ENCODE measurements at places on chromosomes 6 and 20.
A peak's percentile ranks its signal among the peaks of the same experiment; 100 is the strongest.

DNA sequence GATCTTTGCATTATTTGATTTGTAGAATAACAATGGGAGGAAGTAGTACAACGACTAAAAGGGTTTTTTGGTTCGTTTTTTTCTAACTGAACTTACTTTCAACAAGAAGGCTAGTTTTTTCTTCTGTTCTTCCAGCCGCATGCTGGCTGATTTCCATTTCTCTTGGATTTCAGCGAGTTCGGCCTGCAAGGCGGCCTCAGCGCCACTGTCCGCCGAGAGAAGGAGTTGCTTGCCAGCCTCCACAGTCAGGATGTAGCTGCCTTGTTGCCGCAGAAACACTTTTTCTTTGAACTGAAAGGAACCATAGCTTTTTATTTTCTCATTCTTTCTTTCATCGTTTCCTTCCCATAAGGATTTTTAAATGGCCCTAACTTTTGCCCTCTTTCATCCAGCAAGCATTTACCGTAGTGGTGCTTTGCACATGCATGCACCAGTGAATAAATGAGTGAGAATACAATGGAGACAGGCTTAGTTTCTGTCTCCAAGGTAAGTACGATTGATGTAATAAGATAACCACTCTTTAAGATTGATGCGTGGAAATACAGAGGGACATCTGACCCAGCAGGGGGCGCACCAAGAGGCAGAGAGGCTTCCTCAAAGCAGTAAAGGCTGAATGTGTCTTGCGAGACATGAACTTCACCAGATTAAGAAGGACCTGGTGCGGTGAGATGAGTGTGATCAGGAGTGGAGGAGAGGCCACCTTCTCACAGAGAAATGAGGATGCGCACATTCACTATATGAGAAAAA, 398.8 kb downstream of the ESR1 start:
- DNase-seq: peak; percentile 58

DNA sequence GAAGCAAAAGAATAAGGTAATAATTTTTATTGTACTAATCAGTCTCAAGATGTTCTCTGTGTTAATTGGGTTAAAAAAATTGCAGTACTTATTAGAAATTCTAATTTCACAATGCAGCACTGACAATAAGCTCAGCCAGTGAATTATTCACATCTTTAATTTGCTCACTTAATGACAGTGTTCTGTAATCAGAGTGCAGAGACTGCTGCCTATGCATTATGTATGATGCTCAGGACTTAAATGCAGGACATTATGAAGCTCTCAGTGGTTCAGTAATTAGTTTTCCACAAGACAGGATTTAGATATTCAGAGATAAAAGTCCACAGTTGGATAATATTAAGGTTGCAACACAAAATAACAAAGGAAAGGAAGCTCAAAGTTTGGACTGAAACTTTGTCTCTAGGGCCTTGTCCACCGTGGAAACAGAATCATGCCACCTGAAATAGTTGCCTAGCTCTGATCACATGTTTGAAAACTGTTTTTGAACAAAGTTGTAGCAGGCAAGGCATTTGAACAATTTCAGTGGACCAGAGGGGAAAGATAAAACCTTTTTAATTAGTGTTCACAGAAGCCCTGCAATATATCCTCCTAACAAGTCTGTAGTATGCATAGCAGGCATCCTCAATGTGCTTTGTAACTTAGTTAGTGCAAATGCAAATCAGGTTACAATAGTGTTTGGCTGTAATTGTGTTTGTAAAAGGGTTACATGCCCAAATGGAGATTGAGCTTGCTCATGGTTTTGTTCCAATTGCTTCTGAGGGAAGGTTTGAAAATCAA, 23.7 kb upstream of the MMS22L start:
- no peak for DNase-seq

DNA sequence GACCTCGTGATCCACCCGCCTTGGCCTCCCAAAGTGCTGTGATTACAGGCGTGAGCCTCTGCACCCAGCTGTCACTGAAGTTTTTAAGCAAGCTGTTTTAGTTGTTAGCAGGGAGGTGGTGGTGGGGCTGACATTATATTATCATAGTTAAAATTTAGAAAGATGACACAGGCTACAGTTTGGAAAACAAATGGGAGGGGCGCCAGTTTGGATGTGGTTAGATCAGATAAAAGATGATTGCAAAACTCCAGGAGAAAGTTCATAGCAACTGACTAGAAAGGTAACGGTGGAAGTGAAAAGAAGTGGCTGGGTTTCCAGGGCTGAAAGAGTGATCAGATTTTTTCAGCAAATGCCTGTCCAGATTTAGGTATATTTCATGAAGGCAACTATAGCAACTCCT, 311.9 kb upstream of the CITED2 start:
- DNase-seq: peak; percentile 55

GRCh38 chr6:118876198-118876597, 17.8 kb upstream of the ASF1A start:
- peak; percentile 52 for DNase-seq

DNA sequence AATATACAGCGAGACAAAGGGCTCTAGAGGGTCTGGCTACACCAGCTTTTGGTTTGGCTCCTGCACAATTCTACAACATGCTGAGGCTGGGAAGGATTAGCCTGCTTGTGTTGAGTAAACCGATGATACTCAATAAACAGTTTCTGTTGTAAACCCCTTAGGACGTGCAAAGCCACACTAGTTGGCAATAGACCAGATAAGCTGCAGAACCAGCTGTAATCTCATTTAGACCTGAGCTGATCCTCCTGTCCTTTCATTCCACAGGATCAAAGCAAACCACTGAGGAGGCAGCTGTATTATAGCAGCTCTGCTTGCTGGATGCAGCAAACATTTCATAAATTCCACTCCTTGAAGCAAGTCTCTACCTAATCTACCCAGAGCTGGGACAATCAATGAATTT, 79.7 kb downstream of the MMS22L start:
- DNase-seq: peak; percentile 56

- peak; percentile 22 for DNase-seq
Measured at GRCh38 chr6:110039981-110040383, 61.9 kb downstream of the GPR6 start.

DNA sequence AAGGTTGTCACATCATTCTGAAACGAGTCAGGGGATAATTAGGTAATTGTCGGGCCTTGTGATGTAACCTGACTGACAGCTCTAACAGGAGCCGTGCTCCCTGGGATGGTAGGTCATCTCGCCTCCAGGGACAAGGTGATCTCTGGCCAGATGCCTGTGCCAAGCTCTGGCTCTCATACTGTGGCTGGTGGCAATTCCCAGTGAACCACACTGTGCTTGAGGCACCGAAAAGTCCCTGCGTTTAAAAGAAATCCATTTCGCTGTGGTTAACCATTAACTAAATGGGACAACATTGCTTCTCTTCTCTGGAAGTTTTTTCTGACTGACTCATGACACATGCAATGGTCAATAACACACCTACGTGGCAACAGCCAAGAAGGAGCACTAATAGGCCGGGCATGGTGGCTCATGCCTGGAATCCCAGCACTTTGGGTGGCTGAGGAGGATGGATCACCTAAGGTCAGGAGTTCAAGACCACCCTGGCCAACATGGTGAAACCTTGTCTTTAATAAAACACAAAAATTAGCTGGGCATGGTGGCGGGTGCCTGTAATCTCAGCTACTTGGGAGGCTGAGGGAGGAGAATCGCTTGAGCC, 669.2 kb downstream of the PRKN start:
- DNase-seq: peak; percentile 21

- no peak for DNase-seq
Measured at GRCh38 chr6:14269436-14269835, 151.9 kb downstream of the CD83 start.

GRCh38 chr6:102582569-102582968, 1189.1 kb downstream of the GRIK2 start:
- DNase-seq: no peak

GRCh38 chr6:145815309-145816274, 997 bp upstream of the FBXO30 start:
- DNase-seq: peak; percentile 28

DNA sequence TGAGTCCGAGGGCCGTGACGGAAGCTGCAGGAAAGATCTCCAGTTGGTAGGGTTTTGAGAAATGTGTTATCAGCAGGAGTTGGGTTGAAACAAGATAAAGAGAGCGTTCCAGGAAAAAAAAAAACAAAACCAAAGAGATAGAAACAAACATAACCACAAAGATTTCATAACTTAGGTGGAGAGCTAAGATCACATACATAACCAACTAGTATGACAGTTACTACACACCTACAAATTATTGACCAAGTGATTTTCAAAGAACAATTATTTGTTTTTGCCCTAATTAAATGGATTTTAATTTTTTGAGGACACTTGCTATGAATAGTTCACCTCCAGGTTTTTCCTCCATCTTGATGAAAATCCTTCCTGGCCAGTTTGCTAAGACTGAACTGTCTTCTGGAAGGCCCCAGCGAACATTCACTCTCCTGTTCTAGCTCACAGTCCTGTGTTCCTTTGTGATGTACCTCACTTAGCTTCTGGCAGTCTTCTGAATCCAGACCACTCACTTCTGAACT, 69.4 kb downstream of the SNX9 start:
- DNase-seq: peak; percentile 13

DNA sequence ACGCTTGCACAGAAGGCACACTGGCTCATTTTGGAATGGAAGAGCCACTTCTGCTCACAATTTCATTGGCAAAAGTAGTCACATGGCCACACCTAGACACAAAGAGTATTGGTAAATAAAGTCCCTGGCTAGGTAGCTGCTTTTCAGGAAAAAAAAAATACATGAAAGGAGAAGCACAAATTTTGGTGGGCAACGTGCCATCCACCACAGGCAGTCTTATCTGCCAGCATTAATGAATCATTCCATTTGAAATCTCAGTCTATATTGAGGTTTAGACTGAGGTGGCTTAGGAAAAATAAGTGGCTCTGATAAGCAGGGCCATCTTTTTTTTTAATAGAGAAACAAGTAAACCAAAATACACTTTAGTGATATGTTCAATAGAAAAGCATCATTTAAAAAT, 44.3 kb downstream of the ADGRB3 start:
- no peak for DNase-seq

DNA sequence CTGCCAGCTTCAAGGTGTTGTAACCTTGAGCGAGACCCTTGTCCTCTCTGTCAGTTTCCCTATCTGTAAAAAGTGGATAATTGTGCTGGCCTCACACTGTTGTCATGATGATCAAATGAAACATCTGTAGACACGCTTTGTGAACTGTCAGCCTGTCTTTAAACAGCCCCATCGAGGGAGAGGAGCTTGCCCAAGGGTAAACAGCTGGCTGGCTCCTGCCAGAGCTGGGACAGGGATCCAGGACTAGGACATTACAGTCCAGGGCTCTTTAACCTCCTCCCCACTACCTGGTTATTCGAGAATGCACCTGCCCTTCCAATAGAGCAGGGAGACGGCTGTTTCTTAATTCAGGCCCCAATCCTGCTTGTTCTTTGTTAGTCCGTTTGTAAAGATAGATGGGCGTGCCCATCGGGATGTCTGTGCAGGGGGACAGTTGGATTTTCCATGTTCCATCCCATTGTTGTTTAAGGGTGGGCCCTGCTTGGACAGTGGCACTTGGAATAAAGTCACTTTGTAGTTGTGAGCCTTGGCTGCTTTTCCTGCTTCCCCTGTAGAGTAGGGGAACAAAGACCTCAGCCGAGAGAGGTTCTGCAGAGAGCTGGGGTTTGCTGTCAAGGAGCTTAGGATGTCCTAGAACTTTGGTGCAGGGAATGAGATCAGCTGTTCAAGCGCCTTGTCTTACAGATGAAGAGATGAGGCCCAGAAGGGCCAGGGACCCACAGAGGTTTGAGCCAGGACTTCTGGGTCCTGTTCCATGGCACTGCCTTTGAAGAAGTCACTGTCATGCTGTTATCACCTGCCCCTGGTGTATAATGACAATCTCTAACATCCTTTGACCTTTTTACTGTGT, 77.9 kb upstream of the MYL9 start:
- no peak for DNase-seq

DNA sequence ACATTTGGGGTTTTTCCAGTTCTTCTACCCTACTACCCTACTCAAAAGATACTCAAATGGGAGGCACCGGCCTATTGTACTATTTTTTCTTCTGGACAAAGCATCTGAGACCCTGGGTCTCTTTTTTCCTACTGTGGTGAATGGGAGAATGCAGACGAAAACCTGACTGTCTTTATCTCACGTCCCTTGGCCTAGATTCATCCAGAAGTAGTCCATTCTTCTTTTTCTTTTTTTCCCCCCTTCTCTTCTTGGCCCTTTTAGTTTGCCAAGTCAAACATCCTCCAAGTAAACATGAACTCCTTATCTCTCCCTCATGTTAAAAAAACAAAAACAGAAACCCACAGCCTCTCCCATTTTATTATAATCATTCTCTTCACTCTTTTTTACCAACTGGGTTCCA, 8.7 kb upstream of the ILRUN start:
- DNase-seq: peak; percentile 49

DNA sequence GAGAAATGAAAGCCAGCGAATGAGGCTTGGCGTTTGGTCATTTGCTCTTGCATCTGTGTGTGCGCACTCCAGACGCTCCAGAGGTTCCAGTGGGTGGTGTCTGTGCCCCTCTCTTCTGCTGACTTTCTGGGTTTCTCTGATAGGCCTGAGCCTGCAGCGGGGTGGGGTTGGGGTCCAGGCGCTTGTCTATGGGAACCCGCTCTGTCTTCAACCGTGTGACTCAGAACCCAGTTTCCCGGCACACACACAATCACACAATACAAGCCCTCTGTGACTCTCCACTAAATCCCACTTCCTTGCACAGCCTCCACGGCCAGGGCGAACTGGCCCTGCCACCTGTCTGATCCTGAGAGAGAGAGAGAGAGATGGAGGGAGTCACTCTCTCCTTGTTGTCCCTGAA, 24.6 kb downstream of the RBM38 start:
- DNase-seq: no peak

DNA sequence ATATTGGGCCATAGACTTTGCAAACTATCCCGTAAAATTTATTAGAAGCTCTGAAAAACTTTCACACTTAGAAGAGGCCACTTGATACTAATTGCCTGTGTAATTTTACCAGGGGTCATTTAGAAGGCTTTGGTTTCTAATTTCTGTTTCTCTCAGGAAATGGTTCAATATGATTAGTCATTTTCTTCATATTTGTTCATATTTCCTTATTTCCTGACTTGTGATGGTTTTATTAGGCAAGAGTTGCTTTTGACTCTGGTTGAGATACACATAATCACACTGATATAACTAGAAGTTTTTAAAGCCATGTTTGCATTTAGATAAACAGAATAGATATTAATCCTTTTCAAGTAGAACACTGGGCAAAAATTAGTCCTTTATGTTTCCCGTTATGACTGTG, 11.8 kb upstream of the HBS1L start:
- peak; percentile 53 for DNase-seq

- no peak for DNase-seq
Measured at GRCh38 chr6:153698637-153699036, 340.4 kb upstream of the OPRM1 start.

DNA sequence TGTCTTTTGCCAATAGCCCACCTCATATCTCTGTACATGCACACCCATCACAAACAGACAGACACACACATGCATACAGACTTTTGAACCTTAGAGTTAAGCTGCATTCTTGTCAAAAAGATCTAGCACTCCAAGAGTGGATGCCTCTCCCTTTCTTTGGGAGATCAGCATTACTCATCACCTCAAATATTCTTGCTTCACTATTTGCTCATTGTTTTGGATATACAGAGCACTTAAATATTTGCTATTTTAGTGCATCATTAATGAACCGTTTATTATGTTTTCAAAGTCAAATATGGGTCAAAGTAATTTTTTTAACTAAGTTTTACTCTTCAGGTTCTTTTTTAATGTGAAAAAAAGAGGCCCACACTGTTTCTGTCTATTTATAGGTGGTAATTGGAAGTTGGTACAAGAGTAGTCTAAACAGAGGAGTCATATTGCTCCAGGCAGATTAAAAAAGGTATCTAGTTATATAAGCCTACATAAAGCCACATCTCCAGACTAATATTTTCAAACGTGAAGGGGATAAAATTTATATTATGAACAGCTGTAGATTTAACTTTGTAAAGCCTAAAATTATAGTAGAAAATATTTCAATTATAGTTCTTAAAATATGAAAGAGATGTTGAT, 102.6 kb downstream of the FLRT3 start:
- DNase-seq: peak; percentile 28

All from iris pigment epithelial cell (primary cell).